RPMI8226 (cell line): ENCODE measurements at places on chromosomes 12 and 14.

GRCh38 chr12:78229591-78230101 lies 399.0 kb downstream of the NAV3 start:
- peak; percentile 47 for DNase-seq

- no peak for DNase-seq
Observed at GRCh38 chr12:15580431-15580830, 208.8 kb downstream of the EPS8 start.

DNA sequence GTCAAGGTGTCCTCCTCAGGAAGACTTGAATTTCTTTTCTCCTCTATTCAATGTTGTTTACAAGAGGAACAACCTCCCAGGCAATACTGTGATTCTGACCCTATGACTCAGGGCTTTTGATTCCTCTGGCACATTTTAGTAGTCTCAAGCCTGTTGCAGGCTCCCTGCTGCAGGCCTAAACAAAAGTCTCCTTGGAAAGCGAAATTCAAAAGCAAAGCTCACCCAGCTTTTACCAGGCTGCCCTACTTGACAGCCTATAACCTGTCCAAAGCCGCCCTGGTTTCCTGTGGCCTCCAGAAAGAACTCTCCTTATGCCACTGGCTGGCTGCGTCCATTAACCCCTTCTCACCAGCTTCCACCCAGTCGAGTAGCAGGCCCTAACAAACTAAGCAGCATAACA lies 11.6 kb downstream of the FGD6 start:
- DNase-seq = peak; percentile 8

DNA sequence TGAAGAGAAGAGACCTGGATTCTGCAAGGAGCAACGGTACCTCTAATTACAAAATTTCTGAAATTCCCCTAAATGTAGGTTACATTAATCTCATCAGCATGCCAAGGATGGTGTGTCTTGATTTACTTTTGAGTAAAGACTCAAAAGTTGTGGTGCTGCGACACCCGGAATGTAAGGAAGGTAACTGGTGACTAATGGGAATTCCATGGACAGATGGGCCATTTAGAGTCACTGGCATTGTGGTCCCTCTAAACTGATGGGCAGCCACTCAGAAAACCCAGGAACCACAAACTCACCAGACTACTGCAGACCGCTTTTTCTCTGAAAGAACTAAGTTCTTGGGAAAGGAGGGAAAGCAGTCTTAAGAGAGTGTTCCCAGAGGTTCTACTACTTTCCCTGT lies 32.8 kb downstream of the GRIN2B start:
- no peak for DNase-seq

DNA sequence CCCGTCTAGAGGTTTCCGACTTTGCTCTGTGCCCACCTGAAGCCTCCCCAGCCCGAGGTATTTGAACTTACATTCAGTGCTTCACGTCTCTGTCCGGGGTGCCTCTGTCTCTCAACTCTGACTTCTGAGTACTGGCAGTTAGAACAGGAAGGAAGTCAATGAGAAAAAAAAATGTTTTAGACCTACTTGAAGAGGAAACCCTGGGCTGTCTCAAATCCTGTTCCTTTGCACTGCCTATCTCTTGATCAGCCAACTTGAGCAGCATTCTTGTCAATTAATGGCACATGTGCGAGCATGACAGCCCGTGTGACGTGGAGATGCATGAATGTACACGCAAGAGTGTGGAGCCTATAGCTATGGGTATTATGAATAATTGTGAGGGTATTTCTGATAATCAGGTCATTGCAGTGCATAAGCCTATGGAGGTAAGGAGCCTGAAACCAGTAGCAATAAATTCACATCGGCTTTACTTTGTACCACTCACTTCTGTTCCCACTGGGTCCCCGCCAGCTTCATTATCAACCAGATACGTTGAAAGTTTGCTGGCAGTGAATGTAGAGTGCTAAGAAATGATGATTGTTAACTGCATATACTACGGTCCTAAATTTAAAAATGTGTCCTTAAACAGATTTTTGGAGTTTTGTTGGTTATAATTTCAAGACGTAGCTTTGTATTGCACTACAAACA lies at the start of gene ARHGDIB:
Gene ARHGDIB (minus strand): TSS at position 136 of the 687 bp plus-strand sequence. CDS start 10,889 bp downstream, outside the sequence.
- peak; percentile 75 for DNase-seq

DNA sequence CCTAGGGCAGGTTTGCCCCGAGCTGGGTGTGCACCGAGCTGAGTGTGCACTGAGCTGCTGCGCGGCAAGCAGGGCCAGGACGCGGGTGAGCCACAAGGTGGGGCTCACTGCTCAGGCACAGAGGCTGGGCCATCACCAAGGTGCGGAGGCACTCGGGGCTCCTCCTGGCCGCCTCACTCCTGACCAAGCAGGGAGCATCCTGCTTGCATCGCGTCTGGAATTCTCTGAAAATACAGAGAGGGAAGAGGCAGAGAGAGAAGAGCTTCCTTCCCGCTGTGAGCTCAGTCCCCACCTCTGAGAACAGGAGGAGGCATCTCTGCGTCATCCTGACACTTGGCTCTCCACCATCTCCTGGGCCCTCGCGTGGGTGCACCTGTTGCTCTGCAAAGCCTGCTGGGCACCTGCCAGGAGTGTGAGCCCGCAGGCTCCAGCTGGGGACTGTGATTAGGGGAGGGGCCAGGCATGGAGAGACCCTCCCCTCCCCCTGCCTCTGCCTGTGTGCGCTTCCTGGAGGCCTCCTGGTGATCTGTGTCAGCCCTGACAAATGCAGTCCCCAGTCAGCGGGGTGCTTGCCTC lies 116.3 kb downstream of the GLT1D1 start:
- peak; percentile 87 for DNase-seq
